ENCODE measurements at places on chromosomes 1 and 21.

DNA sequence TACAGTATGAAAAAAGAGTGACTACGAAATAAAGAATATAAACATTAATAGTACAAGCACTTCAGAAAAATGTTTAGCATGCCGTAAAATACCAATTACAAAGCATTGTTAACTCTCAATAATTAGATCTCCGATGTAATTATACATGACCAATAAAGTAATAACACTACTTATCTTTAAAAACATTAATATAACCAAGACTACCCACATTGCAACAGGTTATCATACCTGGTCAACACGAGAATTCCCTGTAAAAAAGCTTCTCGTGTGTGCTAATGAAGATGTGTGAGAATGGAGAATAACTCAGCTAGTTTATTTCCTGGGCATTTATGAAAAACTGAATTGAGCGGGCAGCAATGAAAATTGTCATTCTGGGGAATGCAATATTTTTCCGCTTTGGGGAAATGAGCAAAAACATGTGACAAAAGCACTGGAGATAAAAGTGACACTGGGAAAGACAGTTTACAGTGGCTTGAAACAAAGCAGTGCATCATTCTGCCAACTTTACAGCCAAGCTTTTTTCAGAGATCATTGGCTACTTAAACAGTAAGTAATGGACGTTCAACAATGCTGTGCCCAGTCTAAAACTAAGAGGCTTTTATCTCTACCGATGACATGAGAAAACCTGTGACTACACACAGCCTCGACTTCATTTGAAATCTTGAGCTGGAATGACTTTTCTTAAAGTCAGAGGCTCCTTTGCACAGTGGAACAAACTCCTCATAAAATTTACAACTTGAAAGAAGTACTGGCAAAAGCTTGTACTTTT lies 34.7 kb downstream of the ITPKB start:
- no peak for ATAC-seq

DNA sequence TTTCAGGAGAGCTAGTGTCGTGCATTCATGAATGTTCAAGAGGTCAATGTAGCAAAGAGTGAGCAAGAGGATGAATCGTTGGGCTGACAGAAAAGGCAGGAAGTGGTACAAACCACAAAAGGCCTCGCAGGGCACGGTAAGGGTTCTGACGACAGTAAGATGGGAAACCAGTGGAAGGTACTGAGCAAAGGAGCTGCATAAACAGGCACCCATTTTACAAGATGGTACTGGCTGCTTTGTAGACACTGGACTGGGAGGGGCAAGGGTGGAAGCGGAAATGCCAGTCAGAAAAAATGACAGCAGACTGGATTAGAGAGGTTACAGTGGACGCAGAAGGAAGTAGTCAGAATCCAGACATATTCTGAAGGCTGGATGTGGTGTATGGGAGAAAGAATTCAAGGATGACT lies 123.5 kb downstream of the PTPN14 start:
- ATAC-seq, result peak; percentile 82

DNA sequence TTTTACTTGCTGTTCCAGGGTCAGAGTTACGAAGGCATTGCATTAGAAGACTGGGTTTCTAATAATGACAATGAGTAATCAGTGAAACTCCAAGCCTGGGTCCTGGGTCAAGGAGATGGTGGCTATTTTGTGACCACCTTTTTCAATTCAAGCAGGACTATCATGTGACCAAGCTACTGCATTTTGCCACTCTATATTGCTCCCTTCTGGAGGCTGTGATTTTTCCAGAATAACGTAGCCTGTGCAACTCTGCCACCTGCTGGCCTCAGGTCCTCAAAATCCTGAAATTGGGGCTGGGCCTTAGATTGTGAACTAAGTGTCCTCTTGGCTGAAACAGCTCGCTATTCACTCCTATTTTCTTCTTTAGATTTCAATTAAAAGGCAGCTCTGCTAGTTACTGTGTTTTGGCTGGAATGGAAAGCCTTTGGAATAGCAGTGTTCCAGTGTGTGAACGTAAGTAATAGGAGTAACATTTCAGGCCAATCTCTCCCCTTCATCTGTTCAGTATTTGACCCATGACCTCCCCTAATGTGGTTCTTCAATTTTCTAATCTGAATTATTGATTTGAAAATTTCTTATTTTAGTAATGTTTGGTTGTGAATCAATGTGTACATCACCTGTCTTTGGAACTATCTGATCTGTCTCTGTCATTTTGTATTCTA lies 52.9 kb upstream of the CD46 start:
- ATAC-seq, result peak; percentile 78

GRCh38 chr21:44779417-44780136 lies 22.0 kb downstream of the UBE2G2 start:
- peak; percentile 15 for ATAC-seq

DNA sequence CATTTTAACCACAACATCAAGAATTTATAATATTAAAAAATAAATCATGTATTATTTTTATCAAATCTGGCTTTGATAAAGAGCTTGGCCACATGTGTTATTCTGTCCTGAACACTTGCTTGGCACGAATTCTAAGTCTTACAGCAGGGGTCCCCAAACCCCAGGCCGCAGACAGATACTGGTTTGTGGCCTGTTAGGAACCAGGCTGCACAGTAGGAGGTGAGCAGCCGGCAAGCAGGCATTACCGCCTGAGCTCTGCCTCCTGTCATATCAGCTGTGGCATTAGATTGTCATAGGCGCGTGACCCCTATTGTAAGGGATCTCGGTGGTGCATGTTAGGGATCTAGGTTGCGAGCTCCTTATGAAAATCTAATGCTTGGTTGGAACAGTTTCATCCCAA lies 127.6 kb upstream of the IVNS1ABP start:
- no peak for ATAC-seq

DNA sequence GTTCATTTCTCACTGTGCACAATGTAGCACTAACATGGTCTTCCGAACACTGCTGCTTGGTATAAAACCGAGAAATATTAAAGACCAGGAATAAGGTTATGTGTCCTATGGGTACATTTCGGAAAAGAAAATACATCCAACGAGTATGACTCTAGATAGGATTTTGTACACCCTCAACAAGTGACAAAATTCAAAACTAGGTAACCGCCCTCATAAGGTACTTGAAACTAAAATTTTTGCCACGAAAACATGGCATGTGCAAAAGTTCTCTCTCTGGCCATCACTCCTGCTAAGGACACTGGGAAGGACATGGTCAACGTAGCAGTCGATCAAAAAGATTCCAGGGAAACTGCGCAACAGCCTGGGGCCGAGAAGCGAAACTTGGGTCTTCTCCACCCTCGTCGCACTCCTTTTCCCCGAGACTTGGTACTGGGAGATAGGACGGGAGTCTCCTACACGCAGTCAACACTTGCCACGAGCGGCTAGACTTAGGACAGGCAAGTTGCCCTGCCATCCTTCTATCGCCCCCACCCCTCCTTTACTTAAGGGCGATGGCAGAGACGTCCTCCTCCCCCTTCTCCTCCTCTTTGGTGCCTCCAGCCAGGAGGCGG lies 338 bp upstream of the TOR1AIP1 start:
- ATAC-seq, result no peak

All from esophagus mucosa (tissue), 1 donor.